T-helper 1 cell (primary cell): ENCODE measurements at places on chromosomes 16 and 17.

DNA sequence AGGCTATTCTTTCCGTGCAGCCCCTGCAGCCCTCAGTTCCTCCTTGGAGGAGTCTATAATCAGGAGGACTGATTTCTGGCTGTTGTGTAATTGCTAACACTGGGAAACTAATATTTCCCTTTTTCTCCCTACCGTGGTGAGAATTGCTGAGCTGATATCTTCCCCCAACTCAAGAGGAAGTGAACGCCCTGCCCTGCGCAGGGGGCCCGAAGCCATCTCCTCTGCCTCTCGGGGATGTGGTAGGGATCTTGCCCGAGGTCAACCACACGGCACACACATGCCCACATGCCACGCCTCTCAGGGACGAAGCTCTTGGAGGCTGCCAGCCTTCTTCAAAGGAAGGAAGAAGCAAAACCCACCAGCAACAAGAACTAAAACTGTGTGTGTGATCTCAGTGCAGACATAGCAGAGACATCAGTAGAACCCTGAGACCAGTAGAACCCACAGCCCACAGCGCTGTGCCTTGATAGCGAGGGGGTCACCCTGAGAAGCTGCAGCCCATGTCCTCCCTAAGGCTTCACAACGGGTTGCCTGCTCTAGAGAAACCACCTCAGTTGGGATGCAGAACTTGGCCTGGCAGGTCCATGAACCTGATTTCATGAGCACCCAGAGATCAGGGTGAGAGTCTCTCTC lies 8.9 kb upstream of the ULK2 start:
- no peak for DNase-seq

DNA sequence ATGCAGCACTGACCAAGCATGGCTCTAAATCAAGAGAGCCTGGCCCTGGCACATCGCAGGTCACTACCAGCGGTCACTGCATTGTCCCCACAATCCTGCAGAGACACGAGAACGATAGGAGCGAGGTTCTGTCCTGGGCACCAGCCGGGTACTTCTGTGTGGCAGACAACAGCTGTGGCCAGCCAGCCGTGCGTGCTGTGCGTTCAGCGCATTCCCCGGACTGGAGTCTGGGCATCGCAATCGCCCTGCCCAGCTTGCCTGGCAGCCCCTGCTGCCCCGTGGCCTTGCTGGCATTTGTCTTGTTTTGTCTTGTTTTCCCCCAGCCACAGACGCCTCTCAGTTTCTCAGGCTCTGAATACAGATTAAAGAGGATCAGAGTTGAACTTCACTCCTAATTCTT lies 33.9 kb downstream of the COTL1 start:
- no peak for DNase-seq

- peak; percentile 21 for DNase-seq
Measured at GRCh38 chr17:491086-492021, 138.7 kb upstream of the RPH3AL start.

DNA sequence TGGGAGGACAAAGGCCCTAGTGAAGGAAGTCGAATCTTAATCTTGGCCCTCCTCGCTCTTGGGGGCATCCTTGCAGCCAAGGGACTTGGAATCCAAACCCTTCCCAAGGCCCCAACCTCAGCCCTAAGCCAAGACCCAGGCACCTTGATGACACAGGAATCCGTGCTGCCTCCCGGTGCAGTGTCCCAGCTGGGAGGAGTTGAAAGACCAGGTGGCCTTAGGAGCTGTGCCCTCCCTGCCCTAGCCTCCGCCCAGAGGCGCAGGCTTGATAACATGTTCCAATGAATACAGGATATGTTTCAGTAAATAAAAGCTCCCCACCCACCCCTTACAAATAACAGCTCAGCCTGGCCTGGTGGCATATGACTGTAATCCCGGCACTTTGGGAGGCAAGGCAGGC lies at the start of gene CHST5:
TSS of gene CHST5 (minus strand) at position 208 of the 400 bp plus-strand sequence. CDS start 5,724 bp downstream, outside the sequence.
- no peak for DNase-seq

DNA sequence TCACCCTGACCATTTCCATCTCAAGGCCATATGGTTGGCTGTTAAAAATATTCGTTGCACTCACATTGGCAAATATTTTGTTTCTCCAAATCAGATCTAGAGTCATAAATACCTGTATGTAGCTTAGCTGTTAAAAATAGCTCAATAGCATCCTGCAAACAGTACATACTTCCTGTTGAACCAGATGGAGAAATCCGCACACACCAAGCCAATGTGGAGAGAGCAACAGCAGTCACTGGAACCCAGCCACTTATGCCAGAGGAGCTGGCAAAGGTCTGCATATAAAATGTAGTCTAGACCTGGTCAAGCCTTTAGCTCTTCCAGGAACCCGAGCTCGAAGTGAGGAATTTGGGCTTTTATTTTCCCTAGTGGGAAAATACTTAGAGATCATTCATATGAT lies 146.4 kb upstream of the KCNJ16 start:
- no peak for DNase-seq

DNA sequence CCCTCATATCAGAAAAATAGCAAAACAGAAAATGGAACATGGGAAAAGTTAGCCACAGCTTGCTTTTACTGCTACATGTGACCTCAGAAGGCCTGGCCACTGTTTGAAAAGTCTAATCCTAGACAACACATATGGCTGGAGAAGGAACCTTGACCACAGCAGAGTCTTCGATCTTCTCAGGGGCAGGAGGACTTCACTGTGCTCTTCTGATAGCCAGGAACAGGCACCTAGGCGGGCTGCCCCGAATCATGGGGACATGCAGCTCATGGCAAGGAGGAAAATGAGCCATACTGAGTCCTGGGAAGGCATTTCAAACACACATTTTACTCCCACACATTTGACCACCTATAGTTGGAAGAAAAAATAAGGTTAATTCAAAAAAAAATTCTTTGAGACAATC lies 31.1 kb upstream of the ADORA2B start:
- DNase-seq = no peak

DNA sequence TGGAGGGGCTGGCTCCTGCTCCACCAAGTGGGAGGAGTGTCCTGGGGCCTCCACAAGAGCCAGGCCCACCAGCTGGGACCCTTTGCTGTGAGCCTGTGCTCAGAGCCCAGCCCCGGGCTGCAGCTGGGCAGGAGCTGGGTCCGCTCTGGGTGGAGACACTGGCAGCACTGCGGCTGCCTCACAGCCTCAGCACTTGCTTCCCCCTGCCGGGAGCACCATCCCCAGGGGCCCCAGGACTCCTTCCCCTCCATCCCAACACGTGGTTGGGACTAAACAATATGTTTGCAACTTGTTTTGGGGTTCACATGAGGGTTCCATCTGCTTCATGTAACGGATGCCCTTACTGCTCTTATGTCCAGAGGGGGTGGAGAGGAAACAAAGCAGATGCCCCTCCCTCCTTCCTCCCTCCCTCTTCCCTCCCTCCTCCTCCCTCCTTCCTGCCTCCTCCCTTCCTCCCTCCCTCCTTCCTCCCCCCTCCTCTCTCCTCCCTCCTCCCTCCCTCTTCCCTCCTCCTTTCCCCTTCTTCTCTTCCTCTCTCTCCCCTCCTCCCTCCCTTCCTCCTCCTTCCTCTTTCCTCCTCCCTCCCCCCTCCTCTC lies 16.3 kb upstream of the CBFA2T3 start:
- DNase-seq = peak; percentile 12

- no peak for DNase-seq
Measured at GRCh38 chr17:29020576-29020975, 14.7 kb upstream of the SEZ6 start.

GRCh38 chr17:49969134-49969759 lies at the start of gene DLX4:
Gene DLX4 (plus strand): TSS chr17:49969190. CDS start chr17:49969469, 279 bp downstream.
- DNase-seq = no peak

DNA sequence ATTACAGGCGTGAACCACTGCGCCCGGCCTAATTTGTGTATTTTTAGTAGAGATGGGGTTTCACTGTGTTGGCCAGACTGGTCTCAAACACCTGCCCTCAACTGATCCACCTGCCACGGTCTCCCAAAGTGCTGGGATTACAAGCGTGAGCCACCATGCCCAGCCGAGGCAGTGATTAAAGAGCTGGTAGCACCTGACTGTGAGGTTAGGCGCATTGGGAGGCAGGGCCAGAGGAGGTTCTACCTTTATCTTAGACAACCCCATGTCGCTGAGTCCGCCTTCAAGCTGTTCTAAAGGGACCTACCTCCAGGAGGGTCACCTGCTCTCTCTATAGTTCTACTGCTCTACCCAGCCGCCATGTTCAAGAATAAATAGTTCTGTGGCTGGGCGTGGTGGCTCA lies 8.1 kb downstream of the RSL1D1 start:
- no peak for DNase-seq

DNA sequence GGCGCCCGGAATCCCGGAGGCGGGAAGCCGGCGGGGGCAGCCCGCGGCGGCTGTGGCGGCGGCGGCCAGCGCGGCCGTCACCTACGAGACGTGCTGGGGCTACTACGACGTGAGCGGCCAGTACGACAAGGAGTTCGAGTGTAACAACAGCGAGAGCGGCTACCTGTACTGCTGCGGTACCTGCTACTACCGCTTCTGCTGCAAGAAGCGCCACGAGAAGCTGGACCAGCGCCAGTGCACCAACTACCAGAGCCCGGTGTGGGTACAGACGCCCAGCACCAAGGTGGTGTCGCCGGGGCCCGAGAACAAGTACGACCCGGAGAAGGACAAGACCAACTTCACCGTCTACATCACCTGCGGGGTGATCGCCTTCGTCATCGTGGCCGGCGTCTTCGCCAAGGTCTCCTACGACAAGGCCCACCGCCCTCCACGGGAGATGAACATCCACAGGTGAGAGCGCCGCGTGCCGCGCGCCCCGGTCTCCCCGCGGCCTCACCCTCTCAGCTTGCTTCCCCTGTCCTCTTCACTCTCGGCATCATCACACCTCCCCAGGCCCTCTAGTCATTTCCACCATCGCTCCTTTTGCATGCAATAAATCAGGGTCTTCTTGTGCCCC lies 706 bp downstream of the SHISA6 start:
- no peak for DNase-seq

- no peak for DNase-seq
Measured at GRCh38 chr17:60151355-60151754, 1.6 kb downstream of the CA4 start.

- no peak for DNase-seq
Measured at GRCh38 chr16:88634994-88635670, 3.2 kb upstream of the IL17C start.

- DNase-seq = no peak
Measured at GRCh38 chr16:1494129-1494640, 1.0 kb downstream of the TELO2 start.
